ENCODE measurements at places on chromosomes 5 and 9. TPM values are rescaled to one million over a fixed set of nuclear protein-coding genes. Genes with fewer than 3 reads are reported as not detected.

Gene EQTN
- not detected for total RNA-seq

Gene PCDHB12
- total RNA-seq: 0.15 TPM

Gene LMX1B
- not detected for total RNA-seq

Gene NR5A1
- total RNA-seq: not detected

Gene FOXI1
- not detected for total RNA-seq

Gene CCDC192
- not detected for total RNA-seq

Gene LECT2
- total RNA-seq: not detected

Gene FGD3
- not detected for total RNA-seq

Gene CCNJL
- 0.15 TPM for total RNA-seq

Gene GARIN3
- not detected for total RNA-seq

Gene WDR31
- total RNA-seq: 4.0 TPM

Gene SLC6A19
- total RNA-seq: not detected

Gene STPG3
- 0.66 TPM for total RNA-seq

Gene ANKRD31
- total RNA-seq: under 0.01 TPM

Gene EGFLAM
- 3.0 TPM for total RNA-seq

Gene BNC2
- total RNA-seq: 52.5 TPM

Gene CHMP5
- 113 TPM for total RNA-seq

Gene HRCT1
- total RNA-seq: 0.83 TPM

Gene PCDHGB1
- 4.4 TPM for total RNA-seq

Gene ZNF300
- total RNA-seq: 5.1 TPM

All from smooth muscle cell of trachea (primary cell).